ENCODE measurements at places on chromosomes 5 and 9.

GRCh38 chr5:18380729-18381362, 746.6 kb downstream of the TAF11L14 start:
- no peak for DNase-seq

DNA sequence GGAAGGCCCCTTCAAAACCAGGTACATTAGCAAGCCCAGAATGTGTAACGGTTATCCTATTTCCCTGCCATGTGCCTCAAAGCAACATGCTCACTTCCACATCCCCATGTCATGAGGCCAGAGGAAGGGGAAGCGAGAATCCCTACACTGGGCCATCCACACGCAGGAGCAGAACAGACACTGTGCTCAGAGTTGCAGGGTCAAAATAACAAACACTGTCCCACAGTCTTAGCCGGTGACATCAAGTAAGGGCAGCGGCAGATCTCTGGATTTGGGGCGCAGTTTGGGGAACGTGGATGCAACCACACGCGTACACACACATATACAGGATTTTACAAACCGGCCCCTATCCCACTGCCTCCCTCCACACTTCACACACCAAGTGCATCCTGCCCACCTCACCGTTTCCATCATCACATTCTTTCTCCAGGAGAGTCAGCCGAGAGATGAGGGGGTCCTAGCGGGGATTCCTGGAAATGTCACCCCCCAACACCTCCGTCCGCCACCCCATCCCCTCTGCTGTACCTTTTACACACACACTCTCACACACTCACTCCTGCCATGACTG, 776 bp downstream of the APBA1 start:
- no peak for DNase-seq

DNA sequence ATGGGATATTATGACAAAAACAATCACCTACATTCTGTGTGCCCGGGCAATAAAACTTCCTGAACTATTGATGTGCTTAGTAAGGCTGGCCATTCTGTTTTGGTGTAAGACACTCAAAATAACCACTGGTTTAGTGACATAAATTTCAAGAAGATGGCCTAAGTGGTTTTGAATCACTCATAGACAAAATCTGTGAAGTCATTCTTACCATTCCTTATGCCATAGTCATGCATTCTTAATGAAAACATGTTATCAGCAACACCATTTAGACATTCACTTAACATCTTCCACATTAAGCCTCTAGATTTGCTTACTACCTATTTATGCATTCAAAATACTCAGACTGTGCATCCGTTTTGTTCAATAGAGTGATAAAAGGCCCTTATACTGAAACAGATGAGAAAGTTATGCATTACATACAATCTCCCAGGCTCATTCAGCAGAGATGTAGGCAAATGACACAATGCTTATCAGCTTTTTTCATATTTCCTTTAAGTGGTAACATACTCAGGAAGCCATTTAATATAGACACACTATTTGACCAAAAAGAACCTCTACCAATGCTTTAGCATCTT, 848.8 kb upstream of the DMAC1 start:
- no peak for DNase-seq

GRCh38 chr5:31361234-31361633, 167.7 kb downstream of the CDH6 start:
- no peak for DNase-seq

DNA sequence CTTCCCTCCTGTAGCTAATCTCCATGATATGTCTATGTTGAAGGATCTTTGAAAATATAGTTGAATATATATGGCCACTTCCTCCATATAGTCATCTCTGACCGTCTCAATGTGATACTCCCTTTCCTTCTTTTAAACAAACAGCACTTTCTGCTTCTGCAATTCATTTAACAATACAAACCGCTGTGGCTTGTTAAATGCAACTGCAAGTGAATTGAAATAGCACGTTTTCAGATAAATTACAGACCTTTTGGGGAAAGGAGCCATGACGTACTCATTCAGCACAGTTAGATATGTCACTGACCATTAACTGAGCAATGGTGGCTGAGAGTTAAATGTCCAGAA, 82.5 kb downstream of the FBXO38 start:
- DNase-seq = no peak

- DNase-seq = no peak
Measured at GRCh38 chr5:120464627-120465435, 731 bp downstream of the PRR16 start.

- no peak for DNase-seq
Measured at GRCh38 chr5:36939969-36940858, 63.6 kb downstream of the NIPBL start.

- DNase-seq = no peak
Measured at GRCh38 chr9:5569409-5569808, 59.1 kb downstream of the PDCD1LG2 start.
